Neuronal stem cell (in vitro differentiated cells): ENCODE measurements at places on chromosomes 4 and X.

- no peak for DNase-seq
These were observed 318.3 kb downstream of the ARHGAP24 start for GRCh38 chr4:85793233-85793585.

GRCh38 chr4:127558489-127559407, 74.0 kb upstream of the INTU start:
- no peak for DNase-seq

- DNase-seq = no peak
These were observed 20.8 kb upstream of the AP1AR start for GRCh38 chr4:112210777-112211176.

DNA sequence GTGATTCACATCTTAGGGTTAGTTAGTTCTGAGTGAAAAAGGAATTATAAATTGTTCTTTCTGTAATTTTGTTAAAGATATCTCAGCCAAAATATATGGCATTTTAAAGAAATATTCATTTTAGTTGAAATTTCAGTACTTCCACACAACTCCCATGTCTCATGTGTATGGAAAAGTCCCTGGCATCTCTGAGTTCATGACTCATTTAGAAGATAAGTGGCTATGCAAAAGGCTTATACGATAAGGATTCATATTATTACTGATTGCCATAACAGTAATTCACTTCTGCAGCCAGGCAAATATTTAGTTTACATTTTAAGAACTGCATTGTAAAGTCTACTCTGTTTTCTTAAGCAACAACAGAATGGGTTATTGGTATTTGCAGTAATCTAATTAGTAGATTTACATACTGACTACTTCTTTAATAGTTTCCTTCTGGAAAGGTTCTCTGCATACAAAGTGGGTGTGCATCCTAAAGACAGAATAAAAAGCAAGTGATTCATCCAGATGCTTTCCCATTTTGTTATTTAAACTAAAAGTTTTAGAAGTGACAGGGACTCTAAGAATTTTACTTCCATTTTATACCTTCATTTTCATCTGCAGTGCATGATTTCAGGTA, 682.4 kb upstream of the PABPC4L start:
- DNase-seq = no peak

DNA sequence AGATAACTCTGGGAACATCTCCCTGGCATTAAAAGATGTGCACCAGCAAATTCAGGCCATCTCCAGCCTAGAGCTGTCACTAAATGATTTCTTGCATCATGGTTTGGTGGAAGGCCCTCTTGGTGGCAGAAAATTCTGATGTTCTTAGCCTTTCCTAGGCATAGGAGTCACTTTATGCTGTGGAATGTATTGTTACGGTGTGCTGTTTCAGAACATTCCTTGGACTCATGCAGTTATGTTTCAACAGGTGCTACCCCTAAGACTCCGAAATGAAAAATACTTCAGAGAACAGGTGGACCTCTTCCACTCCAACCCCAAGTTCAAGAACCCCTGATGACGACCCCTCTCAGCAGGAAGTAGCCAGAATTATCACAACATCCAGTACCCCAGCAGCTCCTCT, 20.3 kb upstream of the PAPSS1 start:
- no peak for DNase-seq

- no peak for DNase-seq
These were observed 35.6 kb downstream of the GAB1 start for GRCh38 chr4:143372093-143372915.

DNA sequence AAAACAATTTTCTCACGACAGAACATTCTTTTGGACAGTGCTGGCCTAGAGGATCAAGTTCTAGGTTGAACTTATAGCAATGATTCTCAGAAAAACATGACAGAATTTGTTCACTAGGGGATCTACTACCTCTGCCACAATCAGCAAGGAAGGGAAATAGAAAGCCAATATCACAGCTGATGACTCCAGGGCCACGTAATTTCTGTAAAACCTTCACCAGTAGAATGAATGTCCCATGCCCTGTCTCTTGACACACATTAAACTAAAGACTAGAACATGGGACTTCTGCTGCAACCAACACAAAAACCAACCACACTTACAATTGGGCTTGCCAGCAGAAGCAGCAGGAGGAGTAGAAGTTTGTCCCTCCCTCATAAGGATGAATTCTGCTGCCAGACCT, 86.0 kb upstream of the NPFFR2 start:
- no peak for DNase-seq
